Inflammatory macrophage treated with lipopolysaccharide for 4 hours (primary cell): ENCODE measurements at places on chromosomes 12 and 14.

GRCh38 chr12:13980538-13981295 lies 685 bp downstream of the GRIN2B start:
- DNase-seq = no peak

GRCh38 chr14:99667821-99668220 lies 16.3 kb upstream of the CYP46A1 start:
- no peak for DNase-seq

DNA sequence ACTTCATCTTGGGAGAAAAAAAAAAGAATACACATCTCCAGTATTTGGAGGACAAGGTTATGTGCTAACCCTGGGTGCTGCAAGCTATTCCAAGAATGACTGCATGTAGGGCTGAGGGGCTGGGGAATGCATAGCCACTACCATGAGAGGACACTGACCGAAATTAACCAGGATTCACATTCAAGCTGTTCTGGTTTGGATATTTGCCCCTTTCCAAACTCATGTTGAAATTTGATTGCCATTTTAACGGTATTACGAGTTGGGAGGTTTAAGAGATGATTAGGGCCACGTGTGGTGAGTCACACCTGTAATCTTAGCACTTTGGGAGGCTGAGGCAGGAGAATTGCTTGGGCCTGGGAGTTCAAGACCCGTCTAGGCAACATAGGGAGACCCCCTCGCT lies 18.5 kb upstream of the MARK3 start:
- DNase-seq = no peak

GRCh38 chr12:32201976-32202375 lies 95.3 kb downstream of the BICD1 start:
- DNase-seq = no peak

DNA sequence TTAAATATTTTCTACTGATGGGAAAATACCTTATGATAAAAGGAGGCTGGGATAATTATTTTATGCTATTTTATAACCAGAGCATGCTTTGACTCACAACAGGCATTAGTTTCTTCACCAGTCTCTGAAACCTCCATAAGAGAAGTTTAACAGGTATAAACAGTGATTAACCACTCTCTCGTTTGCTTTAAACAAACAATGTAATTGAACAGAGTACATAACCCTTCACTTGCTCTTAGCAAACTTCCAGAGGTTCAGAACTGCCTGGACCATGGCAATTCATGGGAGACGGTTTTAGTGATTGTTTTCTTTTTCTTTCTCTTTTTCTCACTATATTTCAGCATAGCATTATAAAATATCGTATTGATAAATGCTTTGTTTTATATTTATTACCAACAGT lies 35.3 kb downstream of the CFAP251 start:
- DNase-seq = no peak

GRCh38 chr12:12443431-12443878 lies 86.6 kb downstream of the BORCS5 start:
- DNase-seq = no peak

- no peak for DNase-seq
These were observed 40.5 kb upstream of the C14orf132 start for GRCh38 chr14:95998656-95999055.

- peak; percentile 27 for DNase-seq
These were observed at the start of gene LAG3 for GRCh38 chr12:6772331-6772695. TSS of gene LAG3 (plus strand) at chr12:6772520. CDS start at chr12:6772853, 333 bp downstream.

DNA sequence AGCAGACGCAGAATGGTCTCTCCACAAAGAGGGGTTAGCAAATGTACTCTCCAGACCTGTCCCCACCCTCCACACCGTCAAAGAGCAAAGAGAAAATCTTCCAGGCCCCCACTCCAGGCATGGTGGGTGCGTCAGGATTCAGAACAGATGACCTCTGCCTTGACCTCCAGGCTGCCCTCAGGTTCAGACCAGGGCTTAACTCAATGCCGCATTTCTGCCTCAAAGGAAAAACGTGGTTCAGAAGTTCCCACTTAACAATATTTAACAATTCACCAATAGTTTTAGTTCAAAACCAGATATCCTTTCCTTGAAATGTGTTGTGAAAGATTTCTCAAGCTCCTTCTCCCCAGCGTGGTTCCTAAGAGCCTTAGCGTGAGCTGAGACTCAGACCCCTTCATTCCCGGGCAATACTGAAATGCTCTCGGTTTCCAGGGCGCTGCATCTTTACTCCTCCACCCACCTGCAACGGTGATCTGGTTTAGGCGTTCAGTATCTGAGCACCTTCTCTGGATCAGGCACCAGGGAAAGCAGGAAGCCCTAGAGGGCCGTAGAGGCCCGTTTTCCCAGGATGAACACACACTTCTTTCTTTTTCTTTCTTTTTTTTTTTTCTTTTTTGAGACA lies 22.9 kb downstream of the HSP90AA1 start:
- DNase-seq = no peak

DNA sequence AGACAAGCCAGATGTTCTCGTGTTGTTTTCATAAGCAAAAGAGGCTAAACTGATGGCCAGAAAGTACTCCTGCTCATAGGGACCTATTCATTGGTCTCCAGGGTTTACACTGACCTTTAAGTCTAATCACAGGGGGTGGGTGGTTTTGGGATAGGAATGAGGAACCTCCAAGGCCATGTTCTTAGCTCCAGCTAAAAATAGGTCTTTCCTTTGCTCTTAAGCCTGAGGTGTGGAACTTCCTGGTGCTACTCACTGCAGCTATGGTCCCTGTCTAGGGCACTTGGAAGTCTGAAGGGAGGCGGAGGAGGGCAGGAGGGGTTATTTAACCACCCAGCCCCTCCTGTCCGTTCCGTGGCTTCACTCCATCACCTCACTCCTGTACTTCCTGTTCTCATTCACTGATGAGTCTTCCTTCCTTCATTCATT lies 18.6 kb downstream of the GPRC5A start:
- no peak for DNase-seq
